ENCODE measurements at places on chromosomes 12 and 14.
A peak's percentile ranks its signal among the peaks of the same experiment; 100 is the strongest.

DNA sequence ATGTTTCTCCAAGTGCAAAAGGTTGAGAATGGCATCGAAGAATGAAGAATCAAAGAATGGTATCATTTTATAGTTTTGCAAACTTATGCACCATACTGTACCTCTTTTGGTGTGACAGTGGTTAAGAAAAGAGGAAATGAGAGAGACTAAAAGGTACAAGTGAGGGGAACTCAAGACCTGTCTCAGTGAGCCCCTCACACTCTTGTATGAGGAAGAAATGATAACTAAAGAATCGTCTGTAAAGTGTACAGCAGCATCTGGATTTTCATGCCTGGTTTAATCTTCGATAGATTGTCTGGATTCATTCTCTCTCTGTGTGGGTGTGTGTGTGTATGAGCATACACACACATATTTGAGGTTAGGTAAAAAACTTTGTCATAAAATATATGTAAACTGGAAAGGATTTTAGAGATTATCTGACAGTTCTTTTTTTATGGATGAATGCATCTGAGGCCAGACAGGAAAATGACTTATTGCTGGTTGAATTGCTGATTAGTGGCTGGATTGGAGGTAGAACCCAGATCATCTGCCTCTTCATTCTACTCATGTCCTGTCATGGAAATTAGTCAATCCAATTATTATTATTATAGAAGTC lies 16.0 kb upstream of the SLC38A2 start:
- DNase-seq, result no peak

DNA sequence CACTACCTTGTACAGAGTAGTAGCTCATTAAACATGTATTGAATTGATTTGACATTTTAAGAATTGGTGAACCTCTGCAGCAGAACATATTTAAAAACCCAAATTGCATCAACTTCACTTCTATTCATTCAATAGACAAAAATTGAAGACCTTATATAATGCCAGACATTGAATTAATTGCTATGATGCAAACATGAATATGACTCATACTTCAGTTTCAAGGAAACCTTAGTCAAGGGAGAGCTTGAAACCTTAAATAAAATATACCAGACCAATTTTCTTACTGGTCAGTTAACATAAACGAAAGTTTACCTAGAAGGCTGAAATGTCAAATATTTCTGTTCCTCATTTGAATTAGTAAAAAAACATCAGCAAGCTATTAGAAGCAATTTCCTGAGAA lies 5.0 kb upstream of the MGAT4C start:
- peak; percentile 23 for DNase-seq

DNA sequence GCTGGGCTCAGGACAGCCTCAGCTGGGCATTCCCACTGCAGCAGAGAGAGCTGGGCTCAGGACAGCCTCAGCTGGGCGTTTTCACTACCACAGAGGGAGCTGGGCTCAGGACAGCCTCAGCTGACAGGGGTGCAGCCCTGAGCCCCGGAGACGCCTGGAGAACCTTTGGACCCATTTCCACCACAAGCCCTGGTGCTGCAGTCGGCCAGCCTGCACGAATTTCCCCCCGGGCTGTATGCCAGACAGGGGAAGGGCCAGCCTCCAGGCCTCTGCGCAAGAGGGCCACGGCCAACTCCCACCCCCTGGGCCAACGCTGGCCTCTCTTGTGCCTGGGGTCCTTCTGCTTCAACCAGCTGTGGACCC lies 2.6 kb upstream of the C14orf180 start:
- no peak for DNase-seq

- no peak for DNase-seq
Observed at GRCh38 chr12:122860854-122861586, 25.8 kb downstream of the HIP1R start.

DNA sequence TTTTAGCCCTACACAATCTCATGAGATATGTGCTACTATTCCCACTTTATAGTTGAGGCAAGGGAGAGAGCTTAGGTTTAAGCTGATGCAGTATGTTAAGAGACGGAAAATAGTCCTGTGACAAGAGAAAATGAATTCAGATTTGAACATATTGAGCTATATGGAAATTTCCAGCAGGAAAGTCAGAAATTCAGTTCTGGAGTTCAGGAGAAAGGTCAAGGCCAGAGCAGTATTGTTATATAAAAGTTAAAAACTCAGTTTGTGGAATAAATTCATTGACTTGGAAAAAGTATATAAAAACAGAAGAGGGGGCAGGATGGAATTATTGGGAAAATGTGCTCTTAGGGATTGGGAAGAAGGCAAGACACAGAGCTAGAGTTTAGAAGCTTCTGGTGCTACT lies 167.0 kb upstream of the GZMB start:
- no peak for DNase-seq

- DNase-seq, result peak; percentile 72
Observed at GRCh38 chr12:87848248-87848868, 180.8 kb downstream of the C12orf50 start.

- DNase-seq, result peak; percentile 64
Observed at GRCh38 chr14:77862154-77862786, 62.4 kb downstream of the ADCK1 start.

- no peak for DNase-seq
Observed at GRCh38 chr12:46535907-46536306, 163.3 kb upstream of the SLC38A2 start.

DNA sequence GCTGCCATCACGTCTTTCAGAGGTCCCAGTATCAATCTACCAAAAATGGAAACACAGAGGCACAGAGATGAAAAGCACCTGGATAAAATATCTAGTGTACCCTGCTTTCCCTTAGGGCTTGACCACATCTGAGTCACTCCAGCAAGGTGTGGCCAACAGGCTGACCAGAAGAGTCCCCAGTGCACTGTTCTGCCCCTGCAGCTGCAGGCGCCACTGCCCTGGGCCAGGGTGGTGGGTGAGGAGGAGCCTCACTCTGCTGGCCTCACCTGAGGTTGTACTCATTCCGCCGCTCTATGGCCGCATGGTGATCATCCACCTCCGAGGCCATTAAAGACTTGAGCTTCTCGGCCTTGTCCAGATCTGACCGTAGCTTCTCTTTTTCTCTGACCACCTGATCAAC lies 60.4 kb downstream of the NIN start:
- DNase-seq, result no peak

DNA sequence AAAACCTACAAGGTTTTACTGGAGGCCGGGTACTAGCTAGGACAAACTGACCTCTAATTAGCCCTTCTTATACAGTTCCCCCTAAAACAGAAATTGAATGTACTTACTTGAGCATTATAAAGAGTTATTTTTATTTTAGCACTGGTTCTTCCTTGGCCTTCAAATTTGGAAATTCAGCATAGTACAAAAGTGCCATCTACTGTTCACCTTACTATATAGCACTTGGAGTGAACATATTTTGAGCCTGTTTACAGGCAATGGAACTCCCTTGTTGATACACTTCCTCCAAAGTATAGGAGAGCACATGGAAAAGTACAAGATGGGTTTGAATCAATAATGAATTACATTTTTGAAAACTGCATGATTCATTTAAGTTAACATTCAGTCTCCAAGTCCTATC lies 3.9 kb upstream of the POC1B start:
- peak; percentile 67 for DNase-seq

DNA sequence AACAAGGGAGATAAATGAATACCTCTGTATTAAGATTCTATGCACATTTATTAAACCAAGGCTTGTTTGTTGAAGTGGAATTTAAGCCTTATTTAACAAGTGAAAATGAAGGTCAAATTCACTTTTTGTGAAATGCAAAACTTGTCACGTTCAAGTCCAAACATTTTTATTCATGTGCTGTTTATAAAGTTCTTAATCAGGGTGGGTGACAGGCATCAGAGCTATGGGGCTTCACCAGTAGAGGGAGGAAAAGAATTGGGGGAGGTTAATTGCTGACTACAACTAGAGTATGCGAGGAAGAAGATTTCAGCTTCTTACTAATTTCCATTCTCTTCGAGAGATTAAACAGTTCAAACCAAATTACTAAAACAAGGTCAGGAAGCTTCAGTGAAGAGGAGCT lies 9.7 kb downstream of the MOK start:
- DNase-seq, result peak; percentile 64

- no peak for DNase-seq
Observed at GRCh38 chr14:22500525-22500924, 88.5 kb downstream of the DAD1 start.

DNA sequence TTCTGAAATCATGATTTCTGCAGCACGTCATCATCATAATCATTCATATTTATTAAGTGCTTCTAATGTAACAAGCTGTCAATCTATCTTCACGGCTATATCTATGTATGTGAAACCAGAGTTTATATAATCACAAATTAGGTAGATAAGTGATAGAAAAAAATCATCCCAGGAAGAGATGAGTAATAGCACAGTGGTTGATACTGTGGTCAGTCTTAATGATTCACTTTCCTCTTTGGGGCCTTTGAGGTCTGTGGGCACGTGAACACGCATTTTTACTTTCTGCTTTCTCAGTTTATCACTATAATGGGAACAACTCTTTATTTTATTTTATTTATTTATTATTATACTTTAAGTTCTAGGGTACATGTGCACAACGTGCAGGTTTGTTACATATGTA lies 265.9 kb upstream of the NOVA1 start:
- DNase-seq, result peak; percentile 85

- DNase-seq, result no peak
Observed at GRCh38 chr12:92582475-92582874, 120.3 kb upstream of the PLEKHG7 start.

DNA sequence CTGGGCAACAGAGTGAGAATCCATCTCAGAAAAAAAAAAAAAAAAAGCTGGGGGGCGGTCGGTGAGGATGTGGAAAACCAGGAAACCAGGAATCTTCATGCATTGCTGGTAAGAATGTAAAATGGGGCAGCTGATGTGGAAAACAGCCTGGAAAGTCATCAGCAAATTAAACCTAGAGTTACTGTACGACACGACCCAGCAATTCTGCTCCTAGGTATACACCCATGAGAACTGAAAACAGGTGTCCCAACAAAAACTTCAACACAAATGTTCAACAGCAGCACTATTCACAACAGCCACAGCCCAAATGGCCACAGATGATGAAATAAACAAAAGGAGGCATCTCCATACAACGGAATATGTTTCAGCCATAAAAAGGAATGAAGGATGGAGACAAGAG lies 97.3 kb downstream of the NCOR2 start:
- DNase-seq, result no peak

DNA sequence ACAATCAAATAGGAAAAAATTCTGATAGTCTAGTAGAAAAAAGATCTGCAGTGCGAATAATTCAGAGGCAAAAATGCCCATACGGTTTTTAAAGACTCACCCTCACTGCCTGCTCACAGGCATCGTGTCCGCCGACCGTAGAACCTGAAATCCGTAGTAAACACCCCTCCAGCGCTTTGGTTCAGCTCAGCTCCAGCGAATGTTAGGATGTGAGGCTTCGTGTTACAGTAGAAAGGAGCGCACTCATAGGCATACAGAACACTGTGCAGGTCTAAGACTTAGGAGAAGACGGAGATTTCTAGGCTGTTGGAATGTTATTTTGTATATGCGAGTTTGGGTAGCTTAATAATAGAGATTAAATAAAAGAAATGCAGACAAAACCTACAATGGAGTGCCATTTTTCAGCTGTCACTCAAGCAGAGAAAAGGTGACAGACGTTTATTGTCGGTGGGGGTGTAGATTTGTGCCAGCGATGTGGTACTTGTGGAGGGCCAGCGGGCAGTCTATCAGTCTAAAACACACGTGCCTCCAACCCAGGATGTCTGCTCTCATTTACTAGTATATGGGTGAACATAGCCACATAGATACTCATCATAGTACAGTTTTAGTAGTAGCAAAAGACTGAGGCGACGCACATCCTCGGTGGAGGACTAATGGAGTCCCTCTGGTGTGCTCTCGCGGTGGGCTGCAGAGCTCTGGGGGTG lies 25.7 kb downstream of the SFSWAP start:
- no peak for DNase-seq

GRCh38 chr12:6370994-6371754 lies 4.2 kb downstream of the SCNN1A start:
- DNase-seq, result peak; percentile 77

DNA sequence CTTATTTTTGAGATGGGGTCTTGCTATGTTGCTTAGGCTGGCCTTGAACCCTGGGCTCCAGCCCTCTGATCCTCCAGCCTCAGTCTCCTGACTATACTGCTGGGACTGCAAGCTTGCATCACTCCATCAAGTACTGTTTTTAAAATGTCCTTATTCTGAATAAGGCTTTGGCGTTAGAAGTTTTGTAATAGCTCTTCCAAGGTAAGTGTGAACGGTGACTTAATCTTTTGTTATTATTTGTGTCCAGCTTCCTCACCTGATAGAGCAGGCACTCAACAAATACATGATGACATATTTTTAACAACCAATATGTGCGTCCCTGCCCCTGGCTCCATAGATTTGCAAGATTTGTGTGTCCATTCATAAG lies 1.4 kb downstream of the C1RL start:
- no peak for DNase-seq

DNA sequence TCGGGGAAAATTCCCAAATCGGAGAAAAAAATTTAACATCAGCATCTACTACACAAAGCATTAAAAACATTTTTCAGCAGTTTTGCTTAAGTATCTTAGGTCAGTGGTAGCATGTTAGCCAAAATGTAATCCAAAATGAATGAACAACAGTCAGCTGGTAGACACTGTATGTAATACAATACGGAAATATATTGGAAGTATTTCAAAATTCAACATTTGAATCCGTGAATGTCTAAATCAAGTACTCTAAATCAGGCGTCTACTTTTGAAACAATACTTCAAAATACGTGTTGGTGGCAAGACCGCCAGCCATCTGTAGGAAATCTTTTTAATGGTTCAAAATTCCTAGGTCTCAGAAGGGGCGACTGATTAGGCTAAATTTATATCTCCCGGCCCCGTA lies 1.1 kb downstream of the SCAF11 start:
- no peak for DNase-seq

DNA sequence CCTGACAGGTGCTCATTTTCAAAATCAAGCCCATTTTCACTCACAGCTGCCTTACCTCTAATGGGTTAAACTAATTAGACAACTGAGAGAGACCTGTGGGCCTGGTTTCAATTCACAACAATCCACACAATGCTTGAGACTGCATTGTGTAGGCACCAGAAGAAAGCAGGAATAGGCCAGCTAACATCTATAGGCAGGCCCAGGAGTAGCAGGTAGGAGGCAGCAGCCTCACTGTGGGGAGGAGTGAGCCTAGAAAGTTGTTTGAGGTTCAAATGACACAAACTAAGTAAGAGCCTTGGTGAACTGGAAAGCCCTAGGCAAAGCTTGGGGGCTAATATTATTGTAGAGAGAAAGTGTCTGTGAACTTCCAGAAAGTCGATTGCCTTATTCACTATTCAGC lies 289.5 kb upstream of the CCDC196 start:
- no peak for DNase-seq

- DNase-seq, result no peak
Observed at GRCh38 chr12:103996595-103996994, 30.9 kb downstream of the TDG start.

DNA sequence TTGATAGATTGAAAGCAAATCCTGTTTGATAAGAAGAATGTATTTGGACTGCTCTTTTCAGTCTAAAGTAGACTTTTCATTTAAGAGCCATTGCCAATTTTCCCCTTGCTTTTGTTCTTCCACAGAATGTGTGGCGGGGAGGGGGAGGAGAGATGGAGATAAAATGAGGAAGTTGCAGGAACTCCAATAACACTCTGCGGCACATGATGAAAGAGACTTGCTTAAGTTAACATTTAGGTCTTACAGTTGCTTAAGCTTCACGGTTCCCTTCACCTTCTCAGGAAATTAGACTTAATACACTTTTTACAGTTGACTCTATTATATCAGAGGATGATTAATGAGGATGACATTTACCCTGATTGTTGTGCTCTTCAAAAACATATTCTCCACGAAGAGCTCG lies 537.3 kb downstream of the TMTC2 start:
- DNase-seq, result no peak

GRCh38 chr12:24014915-24015832 lies 65.7 kb upstream of the SOX5 start:
- no peak for DNase-seq

GRCh38 chr14:85438481-85438942 lies 91.4 kb upstream of the FLRT2 start:
- DNase-seq, result no peak

All from fibroblast of mammary gland (primary cell).